ENCODE measurements at places on chromosomes 2 and 18. TPM values are rescaled to one million over a fixed set of nuclear protein-coding genes. Genes with fewer than 3 reads are reported as not detected.

DNA sequence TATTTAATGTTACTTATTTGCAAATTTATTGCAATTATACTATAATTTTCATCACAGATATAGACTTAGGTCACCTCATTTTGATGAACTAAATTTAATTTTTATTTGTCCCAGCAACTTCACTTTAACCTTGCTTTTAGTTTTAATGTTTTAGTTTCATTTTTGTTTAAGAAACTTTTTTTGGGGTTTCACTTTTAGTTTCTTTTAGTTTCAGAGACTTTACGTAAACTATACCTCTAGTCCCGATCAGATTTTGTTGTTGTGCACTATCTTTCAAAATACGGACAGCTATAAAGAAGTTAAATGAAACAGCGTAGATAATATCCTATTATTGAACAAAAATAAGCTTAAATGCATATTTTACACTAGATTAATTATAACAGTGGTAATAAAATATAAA, 460.5 kb downstream of the ERBB4 start:
- no peak for DNase-seq

GRCh38 chr18:75314117-75314516, 103.5 kb downstream of the TSHZ1 start:
- DNase-seq, result no peak

GRCh38 chr2:144518748-144519596, 947 bp downstream of the ZEB2 start:
- no peak for DNase-seq

GRCh38 chr18:34131006-34131405, 93.7 kb downstream of the NOL4 start:
- DNase-seq, result no peak

DNA sequence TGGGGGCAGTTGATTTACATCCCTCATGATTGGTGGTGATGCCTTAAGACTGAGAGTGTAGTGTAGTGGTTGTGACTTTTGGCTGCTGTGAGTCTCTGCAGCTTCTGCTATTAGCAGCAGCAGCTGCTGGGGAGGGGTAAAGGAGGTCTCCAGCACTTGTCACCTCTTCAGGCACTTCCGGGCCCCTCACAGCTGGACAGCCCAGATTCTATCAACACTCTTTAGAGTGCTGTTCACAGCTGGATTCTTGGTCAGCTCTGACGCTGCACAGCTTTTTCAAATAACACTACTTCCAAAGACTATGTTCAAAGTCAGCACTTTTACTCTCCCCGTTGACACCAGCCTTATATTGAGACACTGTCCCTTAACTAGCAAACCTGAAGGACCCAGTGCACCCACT, 396.0 kb downstream of the MEIS1 start:
- DNase-seq, result no peak

- peak; percentile 12 for DNase-seq
Observed at GRCh38 chr2:37561615-37562569, 109.5 kb downstream of the CDC42EP3 start.

GRCh38 chr18:31590570-31590969, 1.1 kb upstream of the TTR start:
- no peak for DNase-seq

GRCh38 chr2:37389989-37390765, 45.7 kb downstream of the QPCT start:
- peak; percentile 88 for DNase-seq

DNA sequence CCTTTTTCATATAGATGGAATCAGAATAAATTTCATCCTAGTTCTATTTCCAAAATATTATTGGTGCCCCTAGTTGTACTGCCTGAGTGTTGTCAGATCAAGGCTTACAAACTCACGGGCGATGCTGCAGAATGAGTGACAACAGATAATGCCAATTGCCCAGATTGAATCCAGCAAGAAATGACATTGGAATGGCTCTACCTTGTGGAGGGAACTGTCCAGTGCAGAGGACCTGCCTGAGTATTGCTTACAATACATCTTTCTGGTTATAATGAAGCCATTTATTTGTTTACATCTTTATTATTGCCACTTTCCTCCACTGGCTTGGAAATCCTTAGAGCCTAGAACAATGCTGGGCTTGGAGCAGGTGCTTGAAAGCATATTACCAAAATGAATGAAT, 7.8 kb upstream of the IL1R2 start:
- DNase-seq, result no peak

GRCh38 chr18:27707201-27707600, 469.7 kb downstream of the CDH2 start:
- DNase-seq, result no peak

DNA sequence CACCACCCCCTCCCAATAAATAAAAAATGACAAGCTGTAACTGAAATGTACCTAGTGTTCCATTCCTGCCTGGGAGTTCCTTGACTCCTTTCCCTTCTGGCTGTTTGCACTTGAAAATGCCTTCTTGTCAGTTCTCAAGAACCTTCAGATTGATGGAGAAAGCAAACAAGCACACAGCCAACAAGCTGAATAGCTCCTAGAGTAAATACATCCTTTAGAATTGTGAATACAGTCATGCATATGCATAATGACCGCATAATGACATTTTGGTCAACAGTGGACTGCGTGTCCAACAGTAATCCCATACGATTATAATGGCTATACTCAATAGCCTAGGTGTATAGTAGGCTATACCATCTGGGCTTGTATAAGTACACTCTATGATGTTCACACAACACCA, 97.0 kb downstream of the LYPD6 start:
- no peak for DNase-seq

DNA sequence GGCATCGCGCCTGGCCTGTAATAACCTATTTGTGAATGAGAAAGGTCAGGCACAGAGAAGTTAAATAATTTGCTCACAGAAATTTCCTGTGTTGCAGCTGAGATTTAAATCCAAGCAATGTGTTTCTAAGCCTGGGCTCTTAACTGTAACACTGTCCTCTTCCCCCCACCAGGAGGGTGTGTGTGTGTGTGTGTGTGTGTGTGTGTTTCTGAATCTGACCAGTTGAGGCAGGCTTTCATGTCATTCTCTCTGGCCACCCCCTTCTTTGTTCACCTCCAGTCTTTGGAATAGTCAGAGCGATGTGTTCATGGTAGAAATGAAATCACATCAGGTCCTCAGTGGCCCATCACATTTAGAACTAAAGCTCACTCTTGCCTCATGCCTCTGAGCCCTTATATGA, 81.2 kb downstream of the NEDD4L start:
- no peak for DNase-seq

DNA sequence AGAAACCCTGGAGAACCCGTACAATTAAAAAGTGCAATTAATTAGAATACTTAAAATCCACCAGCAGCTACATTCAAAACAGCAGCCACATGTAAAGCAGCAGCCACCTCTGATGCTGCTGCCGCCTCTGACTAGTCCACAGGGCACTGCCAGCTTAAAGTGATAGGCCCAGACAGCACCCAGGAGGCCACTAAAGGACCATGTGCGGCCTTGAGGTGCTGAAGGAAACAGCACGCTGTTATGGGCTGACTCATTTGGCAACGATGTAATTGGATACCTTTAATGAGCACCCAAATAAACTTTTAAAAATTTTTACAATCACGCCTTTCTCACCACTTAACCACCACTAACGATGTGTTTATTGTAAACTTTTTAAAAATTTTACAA, 209.3 kb upstream of the NCKAP5 start:
- no peak for DNase-seq

DNA sequence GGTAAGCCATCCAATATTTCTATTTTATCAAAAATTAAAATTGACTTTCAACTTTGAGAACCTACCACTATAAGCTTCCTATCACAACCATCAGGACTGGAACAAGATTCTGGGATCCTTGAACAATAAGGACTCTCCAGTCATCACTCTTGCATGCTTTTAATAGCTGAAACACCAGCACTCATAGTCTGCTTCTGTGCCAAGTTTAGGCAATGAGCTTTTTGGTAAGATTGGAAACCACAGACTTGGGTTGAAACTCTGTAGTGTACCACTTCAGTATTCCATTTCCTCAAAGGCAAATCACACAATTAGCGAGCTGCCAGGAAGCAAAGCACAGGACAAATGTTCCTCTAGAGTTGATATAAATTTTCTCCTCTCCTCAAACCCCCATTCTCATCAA, 1065.8 kb upstream of the SLC39A10 start:
- no peak for DNase-seq

DNA sequence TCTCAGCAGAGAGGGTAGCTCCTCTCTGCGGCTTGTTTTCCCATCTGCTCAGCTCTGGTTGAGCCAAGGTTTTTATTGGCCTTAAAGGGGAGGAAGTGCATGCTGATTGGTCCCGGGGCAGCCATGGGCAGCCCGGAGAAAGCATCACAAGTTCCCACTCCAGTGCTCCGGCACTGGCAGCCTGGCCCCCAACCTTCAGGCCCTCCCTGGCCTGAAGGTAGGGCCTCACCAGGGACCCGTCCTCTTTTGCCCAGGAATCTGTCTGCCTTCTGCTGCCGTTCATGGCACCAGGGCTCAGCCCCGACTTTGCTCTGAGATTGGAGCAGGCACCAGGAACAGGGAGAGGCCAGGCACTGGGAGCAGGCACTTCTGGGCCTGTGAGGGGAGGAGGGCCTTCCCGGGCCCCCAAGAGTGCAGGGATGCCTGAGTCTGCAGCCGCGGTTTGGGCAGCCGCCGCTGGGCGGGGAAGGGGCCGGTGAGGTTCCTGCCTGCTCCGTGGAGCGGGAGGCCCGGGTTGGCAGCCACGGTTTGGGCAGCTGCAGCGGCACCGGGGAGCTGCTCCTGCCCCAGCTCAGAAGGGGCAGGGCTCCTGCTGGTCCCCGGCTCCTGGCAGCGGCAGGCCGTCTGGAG, 17.5 kb upstream of the ILKAP start:
- DNase-seq, result no peak

GRCh38 chr2:45761635-45762034, 110.2 kb downstream of the PRKCE start:
- no peak for DNase-seq

- DNase-seq, result no peak
Observed at GRCh38 chr2:240140511-240140910, at the start of gene OTOS. Gene OTOS (minus strand): TSS chr2:240140658. CDS start chr2:240140326, 332 bp downstream.

DNA sequence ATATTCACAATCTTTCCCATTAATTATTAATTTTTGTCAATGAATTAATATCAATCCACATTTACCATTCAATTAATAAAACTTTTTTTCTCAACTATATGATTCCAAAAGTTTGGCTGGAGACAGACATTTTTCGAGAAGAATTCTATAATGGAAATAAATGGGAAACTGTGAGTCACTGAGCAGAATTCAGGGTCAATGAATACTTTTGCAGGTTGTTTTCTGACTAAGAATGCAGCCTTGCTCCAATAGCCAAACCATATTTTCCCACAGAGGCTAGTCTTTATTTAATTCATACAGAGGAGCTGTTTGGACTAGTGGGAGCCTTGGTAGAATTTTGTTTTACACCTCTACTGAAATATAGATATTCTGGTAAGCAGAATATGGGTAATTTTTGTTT, 82.3 kb downstream of the ARHGAP28 start:
- DNase-seq, result no peak

- DNase-seq, result no peak
Observed at GRCh38 chr18:12403601-12404506, 3.9 kb upstream of the PRELID3A start.

GRCh38 chr2:239291475-239292350, 109.1 kb downstream of the HDAC4 start:
- no peak for DNase-seq

DNA sequence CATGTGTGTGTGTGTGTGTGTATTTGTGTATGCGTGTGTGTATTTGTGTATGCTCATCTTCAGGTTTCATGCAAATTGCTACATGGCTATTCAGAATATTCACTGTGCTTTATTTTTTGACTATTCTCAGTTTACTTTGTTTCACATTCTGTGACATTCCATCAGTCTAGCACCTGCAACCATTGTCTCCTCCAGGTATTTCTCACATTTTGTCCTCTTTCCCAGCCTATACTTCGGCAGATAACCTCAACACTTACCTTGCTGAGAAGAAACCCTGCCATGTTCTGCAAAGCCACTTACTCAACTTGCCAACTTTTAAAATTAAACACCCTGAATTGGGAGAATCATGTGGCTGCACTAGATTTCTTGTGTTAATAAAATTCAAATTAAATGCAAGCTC, 135.4 kb upstream of the REG3A start:
- DNase-seq, result no peak

DNA sequence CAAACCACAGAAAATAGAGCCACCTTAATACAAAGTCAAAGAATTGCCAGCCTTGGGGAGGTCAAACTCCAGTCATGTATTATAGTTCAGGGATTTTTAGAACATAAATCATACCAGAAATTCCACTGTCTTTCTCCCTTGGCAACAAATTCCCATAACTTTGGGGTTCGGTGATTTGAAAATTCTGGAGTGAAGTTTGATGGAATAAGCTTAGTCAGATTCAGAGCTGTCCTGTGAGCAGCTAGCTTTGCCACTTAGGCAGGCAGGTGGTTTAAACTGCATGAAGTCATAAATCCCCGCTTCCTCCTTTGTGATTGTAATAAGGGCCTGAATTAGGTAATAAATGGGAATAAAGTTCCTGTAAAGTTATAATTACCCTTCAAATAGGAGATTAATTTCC, 457.0 kb upstream of the HNMT start:
- no peak for DNase-seq

GRCh38 chr2:240768216-240768615, 51.8 kb downstream of the KIF1A start:
- no peak for DNase-seq

- DNase-seq, result no peak
Observed at GRCh38 chr2:3268705-3269029, 109.0 kb downstream of the EIPR1 start.

- DNase-seq, result no peak
Observed at GRCh38 chr2:21234464-21235120, 110.8 kb downstream of the TDRD15 start.

The MYO3B gene
- total RNA-seq, result not detected

The NDC80 gene
- not detected for total RNA-seq

The CEBPZOS gene
- total RNA-seq, result 25.2 TPM

The TLX2 gene
- not detected for total RNA-seq

The C2orf76 gene
- 12.5 TPM for total RNA-seq

The C2orf66 gene
- total RNA-seq, result not detected

The IL36G gene
- total RNA-seq, result not detected

The UGT1A9 gene
- total RNA-seq, result not detected

The ELOA2 gene
- not detected for total RNA-seq

The BCL2L11 gene
- total RNA-seq, result 14.1 TPM

The CYS1 gene
- 56.4 TPM for total RNA-seq

The ANKRD23 gene
- 6.0 TPM for total RNA-seq

The HOXD8 gene
- total RNA-seq, result 4.8 TPM

The OTX1 gene
- total RNA-seq, result not detected

The RIT2 gene
- total RNA-seq, result not detected

The ACADL gene
- total RNA-seq, result 1.3 TPM

Data from esophagus muscularis mucosa (tissue), 4 donors.